ENCODE measurements at places on chromosomes 7 and 10. TPM values are rescaled to one million over a fixed set of nuclear protein-coding genes. Genes with fewer than 3 reads are reported as not detected.

The LRRC17 gene
- not detected for total RNA-seq

The IGFBP1 gene
- not detected for total RNA-seq

GRCh38 chr7:116122972-116123595 lies 87.3 kb upstream of the TES start:
- H3K36me3 ChIP-seq: peaks cover 2% of the 10 kb centered on the region
- H3K27ac ChIP-seq: no peak overlapping the region
- no peaks in the 10 kb centered on the region for H3K4me1 ChIP-seq
- no peak overlapping the region for H3K4me3 ChIP-seq

DNA sequence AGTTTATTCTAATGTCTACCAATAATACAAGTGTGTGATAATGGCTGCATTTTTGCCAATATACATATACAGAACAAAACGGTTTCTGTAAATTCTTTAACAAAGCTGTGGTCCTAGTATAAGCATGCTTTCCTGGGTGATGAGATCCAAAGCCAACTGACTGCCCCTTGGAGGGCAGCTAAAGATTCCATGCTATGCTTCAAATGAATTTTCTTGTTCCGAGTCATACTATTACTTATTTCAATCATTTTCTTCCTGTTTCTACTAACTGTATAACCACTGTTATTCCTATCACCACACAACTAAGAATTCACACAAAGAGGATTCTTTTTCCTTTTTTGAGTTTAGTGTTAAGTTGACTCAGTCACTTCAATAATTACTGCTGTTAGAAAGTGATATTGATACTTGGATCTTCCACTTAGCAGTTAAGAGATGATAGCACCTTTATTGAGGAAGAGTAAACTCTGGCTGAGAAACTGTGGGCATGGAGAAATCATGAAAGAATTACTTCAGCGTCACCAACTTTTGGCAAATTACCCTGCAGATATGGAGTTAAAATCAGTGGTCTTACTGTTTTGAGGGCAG lies 197.5 kb downstream of the ARL4A start:
- no peak overlapping the region for H3K4me3 ChIP-seq
- no peaks in the 10 kb centered on the region for H3K36me3 ChIP-seq
- H3K4me1 ChIP-seq: peaks cover 6% of the 10 kb centered on the region
- H3K27ac ChIP-seq: no peak overlapping the region
- no peak for DNase-seq

Data from activated CD8-positive, alpha-beta memory T cell treated with anti-CD3 and anti-CD28 coated beads, Interleukin-2, amount 10 ng/mL, durations not matched to agents 7 days and 5 days (primary cell).